ENCODE measurements at places on chromosomes 1 and 21.

GRCh38 chr1:165915932-165916348 lies 88.5 kb downstream of the UCK2 start:
- DNase-seq = no peak

GRCh38 chr21:14486869-14487268 lies 59.2 kb downstream of the SAMSN1 start:
- no peak for DNase-seq

DNA sequence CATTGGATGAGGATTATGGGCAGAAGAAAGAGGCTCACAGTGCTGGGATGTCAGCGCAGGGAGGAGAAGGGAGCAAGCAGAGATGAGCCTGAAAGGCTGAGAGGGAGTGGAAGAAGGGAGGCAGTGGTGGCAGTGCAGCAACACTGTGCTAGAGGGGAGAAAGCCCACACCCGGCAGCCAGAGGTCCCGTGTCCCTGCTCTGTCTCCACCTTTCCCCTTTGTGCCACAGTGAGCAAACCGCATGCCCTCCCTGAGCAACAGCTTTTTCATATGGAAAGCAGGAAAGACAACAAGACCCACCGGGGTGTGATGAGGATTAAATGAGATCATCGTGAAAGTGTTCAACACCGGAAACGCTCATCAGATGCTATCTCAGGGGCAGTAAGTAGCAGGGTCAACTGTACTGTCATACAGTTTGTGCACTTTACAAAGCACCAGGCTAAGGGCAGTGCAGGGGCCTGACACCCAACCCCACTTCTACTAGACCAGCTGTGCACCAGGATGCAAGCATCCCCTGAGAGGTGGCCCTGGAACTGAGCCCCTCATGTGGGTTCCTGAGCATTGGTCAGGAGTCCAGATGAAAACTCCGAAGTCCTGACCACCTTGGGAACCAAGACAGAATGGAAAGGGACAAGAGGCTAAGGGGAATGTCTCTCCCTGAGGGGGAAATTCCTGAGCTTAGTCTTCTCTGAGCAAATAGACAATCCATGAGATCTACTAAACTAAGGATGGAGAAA lies 9.1 kb downstream of the NHLH1 start:
- DNase-seq = peak; percentile 27

GRCh38 chr1:5917281-5917590 lies 75.0 kb downstream of the NPHP4 start:
- DNase-seq = no peak

DNA sequence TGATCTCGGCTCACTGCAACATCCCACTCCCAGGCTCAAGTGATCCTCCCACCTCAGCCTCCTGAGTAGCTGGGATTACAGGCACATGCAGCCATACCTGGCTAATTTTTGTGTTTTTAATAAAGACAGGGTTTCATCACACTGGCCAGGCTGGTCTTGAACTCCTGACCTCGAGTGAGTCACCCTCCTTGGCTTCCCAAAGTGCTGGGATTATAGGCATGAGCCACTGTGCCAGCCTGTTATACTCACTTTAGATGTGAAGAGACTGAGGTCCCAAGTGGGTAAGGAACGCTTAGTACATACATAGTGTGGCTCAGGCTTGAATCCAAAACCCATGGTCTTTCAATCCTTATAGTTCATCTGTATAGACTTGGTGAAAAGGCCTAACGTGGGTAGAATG lies 63.7 kb upstream of the EPS8L3 start:
- DNase-seq = no peak

- no peak for DNase-seq
Observed at GRCh38 chr1:109477821-109478220, 5.9 kb upstream of the ATXN7L2 start.

DNA sequence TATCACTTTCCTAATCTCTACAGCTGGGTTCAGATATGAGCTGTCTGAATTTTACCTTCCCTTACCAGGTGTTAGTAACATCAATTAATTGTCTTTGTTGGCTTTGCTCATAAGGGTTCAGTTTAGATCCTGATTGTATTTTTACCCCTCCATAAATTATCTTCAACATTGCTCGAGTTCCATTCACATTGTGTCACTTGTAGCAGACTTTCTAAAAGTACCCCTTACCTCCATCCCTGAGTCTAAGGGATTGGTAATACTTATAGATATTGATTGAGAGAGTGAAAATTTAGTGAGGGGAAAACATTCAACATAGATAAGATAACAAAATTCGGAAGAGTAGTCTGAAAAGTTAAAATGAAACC lies 7.3 kb downstream of the RASAL2 start:
- no peak for DNase-seq

DNA sequence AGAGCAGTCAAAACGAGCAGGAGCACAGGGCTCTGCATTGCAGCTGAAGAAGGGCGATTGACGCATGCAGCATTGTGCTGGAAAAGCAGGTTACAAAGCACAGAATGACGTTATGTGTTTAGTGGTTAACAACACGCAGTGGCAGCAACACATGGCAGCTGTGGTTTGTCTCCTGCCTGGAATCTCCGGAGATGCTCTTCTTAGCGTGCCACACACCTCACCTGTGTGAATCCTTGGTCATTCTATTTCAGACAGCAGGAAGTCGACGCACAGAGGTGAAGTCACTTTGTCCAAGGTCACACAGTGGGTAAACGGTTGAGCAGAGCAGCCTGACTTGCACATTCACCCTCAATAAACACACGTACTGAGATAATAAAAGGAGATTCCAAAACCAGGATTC lies 14.7 kb downstream of the OBSCN start:
- no peak for DNase-seq

GRCh38 chr1:93694039-93694438 lies 12.4 kb upstream of the BCAR3 start:
- DNase-seq = no peak

- DNase-seq = no peak
Observed at GRCh38 chr1:229856009-229856650, 210.9 kb upstream of the GALNT2 start.

- peak; percentile 87 for DNase-seq
Observed at GRCh38 chr1:8848663-8849386, 29.7 kb downstream of the ENO1 start.

DNA sequence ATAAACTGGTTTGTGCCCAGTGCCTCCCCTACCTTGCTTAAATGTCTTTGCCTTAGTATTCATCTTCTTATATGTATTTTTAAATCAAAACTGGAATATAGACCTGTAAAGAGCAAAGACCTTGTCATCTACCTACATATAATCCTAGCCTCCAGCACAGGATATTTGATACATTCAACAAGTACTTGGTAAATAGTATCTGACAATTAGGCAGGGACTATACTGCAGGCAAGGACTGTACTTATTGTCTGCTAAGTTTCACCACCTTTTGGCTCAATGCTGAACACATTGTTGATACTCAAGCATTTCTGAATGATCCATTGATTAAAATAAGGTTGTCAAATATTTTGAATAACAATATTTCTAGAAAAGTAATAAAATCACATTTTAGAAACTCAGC lies 96.4 kb downstream of the PKN2 start:
- DNase-seq = no peak

DNA sequence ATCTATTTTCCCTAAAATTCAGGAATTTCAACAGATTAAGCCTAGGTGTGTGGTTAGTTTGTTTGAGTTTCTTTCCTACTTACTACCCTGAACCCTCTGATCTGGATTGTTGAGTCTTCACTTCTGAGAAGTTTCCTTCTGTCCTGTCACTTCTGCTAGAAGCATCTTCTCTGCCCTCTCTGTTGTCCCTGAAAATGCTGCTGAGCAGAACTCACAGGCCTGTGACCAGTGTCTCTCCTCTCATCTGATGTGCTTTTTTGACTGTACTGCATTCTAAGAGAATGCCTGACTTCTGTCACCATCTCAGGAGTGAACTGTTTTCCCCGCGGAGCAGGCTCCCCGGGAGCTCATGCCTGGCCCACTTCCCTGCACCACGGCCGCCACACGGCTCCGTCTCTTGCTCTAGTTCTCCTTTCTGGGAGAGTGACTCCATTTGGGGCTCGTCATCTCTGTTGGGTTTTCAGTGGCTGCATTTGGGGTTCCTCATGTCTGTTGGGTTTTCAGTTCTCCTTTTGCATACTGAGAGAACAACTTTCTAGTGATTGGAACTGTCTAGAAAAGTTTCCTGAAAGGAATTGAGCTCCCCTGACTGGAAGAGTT lies 77.9 kb downstream of the POFUT2 start:
- DNase-seq = no peak

DNA sequence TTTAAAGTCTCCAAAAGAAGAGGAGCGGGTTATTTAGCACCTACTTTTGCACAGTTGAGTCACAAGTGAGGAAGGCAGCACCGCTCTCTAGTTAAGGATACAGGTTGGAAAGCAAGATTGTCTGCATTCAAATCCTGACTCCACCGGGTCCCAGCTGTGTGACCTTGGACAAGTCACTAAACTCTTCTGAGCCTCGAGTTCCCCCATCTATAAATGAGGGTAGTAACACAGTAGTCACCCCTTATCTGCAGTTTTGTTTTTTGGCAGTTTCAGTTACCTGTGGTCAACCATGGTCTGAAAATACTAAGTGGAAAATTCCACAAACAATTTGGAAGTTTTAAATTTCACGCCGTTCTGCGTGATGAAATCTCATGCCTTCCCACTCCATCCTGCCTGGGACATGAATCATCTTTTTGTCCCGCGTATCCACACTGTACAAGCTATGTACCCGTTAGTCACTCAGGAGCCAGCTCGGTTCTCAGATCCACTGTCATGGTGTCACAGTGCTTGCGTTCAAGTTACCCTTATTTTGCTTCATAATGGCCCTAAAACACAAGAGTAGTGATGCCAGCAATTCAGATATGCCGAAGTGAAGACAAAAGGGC lies 49.4 kb downstream of the CAPZB start:
- DNase-seq = no peak

DNA sequence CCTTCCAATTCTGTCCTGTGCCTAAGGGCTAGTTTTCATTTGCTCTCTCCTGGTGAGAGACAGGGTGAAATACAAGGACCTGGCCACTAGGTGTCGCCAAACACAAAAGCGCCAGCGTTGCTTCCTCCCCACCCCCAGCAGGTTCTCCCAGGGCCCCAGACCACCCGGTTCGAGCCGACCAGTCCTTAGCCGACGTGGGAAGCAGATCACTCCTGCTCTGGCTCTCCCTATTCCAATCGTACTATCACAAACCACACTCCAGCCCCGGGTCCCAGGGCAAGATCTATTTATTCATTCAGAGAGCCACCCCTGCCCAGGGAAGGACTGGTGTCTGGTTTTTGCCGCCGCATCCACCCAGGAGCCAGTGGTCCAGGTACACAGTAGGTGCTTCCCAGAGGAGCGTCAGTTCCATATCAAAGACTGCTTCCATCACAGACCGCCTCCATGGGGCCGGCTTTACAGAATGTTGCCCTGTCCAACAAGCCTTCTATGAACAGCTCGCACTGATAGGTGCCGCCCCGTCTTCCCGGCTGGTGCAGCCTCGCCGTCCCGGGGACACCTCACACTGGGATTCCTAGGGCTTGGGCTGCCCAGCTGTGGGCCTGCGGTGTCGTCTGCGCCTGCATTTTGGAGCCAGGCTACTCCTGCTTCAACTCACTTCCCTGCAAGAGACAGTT lies 35.0 kb downstream of the CTNNBIP1 start:
- DNase-seq = peak; percentile 85

DNA sequence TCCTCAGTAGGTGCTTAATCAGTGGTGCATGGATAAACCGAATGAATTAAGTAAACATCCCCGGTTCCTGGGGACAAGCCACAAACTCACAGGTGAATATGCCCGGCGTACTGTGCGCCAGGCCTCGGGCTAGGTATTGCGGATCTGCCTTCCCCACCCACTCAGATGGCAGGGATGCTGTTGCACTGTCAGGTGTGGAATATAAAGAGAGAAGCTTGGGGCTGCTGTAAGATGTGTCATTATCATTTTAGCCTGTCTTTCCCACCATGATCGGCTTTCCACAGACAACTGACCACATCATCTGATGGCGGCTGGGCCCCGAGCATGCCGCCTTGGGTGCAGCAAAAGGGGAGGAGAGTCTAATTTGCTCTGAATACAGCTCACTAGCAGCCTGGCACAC lies 45.4 kb upstream of the LRP8 start:
- peak; percentile 7 for DNase-seq

GRCh38 chr1:78101051-78101450 lies 55.3 kb downstream of the GIPC2 start:
- no peak for DNase-seq

DNA sequence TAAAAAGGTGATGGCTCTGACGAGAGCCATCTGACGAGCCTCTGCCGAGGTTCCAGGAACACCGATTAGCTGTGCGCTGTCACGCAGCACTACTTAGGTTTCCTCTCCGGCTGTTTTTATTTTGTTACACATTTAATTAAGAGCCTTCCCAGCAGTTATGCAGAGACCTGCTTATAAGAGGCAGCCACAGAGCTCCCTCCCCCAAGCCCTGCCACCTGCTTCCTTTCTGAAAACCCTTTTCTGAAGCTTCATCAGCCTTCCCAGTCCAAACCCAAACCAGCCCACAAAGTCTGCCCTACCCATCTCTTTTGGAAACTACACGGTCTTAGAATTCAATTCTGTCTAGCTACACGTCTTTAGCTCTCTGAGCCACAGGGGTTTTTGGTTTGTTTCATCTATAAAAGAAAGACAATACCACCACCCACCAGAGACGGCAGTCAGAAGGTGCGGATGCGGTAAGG lies 49.1 kb downstream of the ERI3 start:
- peak; percentile 27 for DNase-seq

DNA sequence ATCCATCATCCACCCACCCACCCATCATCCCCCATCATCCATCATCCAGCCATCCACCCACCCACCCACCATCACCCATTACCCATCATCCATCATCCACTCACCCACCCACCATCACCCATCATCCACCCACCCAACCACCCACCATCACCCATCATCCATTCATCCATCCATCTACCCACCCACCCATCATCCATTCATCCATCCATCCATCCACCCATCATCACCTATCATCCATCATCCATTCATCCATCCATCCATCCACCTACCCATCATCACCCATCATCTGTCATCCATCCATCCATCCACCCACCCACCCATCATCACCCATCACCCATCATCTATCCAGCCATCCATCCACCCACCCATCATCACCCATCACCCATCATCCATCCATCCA lies 81.5 kb downstream of the ADARB1 start:
- DNase-seq = no peak

DNA sequence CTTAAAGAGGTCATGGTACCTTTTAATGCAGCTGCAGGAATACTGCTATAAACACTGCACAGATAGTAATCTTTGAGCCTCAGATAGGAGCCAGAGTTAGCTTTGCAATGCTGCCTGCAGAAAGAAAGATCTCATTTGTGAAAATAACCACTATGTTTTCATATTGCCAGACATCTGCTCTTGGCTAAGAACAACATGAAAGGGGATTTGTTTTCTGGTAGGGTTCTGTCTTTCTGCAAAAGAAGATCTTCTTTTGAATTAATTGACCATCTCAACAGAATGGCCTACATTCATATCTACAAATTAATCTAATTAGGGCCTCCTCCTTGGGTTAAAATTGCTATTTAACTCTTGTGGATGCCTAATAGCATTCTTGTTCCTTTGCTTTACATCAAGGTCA lies 177.6 kb upstream of the DPYD start:
- no peak for DNase-seq

DNA sequence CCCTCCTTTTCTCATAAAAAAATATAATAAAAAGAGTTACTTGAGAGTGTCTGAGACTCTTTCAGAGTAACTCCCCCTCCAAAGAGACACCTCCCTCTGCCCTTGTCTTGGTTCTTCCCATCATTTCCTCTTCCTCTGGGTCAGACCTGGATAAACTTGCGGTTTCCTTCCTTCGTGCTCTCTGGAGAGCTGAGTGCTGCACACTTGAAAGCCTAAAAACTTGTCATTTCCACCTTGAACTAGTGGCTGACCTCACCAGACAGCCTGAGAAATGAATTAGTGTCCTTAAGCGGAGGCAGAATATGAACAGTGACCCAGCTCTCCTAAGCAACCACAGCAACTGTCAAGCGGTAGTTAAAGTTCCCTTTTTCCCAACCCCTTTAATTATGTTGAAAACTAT lies 88.4 kb upstream of the PROX1 start:
- no peak for DNase-seq

Measured in activated T-cell treated with anti-CD3 and anti-CD28 coated beads, Interleukin-2, amount 50 U/mL, for 48 hours (primary cell).